NCI-H1694 treated with DMSO at 0.1 percent for 48 hours (cell line): ENCODE measurements at places on chromosomes 4 and X.

DNA sequence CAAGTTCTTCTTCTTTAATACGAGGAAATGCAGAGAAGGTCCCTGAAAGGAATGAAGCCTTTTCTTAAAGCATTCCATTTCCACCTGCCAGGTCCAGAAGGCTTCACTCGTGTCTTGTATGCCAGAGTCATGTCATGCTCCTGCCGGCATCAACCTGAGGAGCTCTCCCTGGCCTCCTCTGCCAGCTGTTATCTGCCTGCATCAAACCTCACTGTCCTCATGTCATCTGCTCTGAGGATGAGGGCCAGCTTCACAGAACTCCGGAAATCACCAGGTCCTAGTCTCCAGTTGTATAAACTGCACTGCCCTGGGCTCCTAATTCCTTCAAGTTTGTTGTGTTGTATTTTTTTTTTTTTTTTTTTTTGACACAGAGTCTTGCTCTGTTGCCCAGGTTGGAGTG is 20.0 kb upstream of the S100G start:
- no peak for DNase-seq

DNA sequence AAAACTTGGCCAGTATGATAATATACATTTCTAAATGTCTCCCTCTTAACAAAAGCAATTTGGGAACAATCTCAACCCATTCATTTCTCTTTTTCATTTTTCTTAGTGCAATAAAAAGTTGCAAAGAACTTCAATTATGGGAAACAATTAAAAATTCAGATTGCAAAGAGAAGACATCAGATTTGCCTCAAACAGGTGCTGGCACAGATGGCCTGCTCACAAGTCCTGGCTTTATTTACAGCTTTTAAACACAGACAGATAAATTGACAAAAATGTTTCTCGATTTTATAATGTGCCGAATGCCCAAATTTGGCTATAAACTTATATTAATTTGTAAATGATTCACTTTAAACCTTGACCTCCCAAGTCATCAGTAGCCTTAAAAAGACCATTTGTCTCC is 28.7 kb downstream of the SLC4A4 start:
- DNase-seq = peak; percentile 59

DNA sequence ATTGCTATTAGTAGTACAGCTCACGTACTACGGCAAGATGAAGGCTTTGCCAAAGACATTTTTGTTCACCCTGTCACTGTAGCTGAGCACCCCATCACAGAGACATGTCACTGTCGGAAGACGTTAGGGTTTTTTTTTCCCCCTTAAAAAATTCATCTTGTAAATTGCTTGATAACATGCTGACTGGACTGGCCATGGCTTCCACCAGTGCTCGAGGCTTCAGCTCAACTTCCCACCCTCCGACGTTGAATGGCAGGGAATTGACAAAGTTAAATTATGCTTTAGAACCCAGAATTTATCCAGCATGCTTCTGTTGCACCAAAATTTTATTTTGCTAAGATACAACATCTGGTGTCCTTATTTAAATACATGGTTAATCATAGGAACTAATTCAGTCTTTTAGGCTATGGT is 707 bp upstream of the OTUD4 start:
- no peak for DNase-seq

- DNase-seq = no peak
These were observed 40.0 kb downstream of the NELFA start for GRCh38 chr4:1968686-1969295.

GRCh38 chr4:1748465-1748995 is 27.2 kb downstream of the TACC3 start:
- DNase-seq = peak; percentile 57
